Stimulated activated CD4-positive, alpha-beta T cell treated with anti-CD3 and anti-CD28 coated beads, Interleukin-1b, Interleukin-23, amount 100 ng/mL, for 1 hour (primary cell): ENCODE measurements at places on chromosomes 4 and X.

GRCh38 chr4:52157641-52158316 lies 106.7 kb downstream of the SPATA18 start:
- no peak for DNase-seq

- no peak for DNase-seq
Measured at GRCh38 chr4:108834835-108835384, 72.1 kb upstream of the ETNPPL start.

- DNase-seq: peak; percentile 71
Measured at GRCh38 chrX:48937054-48937907, 18.5 kb upstream of the PIM2 start.

DNA sequence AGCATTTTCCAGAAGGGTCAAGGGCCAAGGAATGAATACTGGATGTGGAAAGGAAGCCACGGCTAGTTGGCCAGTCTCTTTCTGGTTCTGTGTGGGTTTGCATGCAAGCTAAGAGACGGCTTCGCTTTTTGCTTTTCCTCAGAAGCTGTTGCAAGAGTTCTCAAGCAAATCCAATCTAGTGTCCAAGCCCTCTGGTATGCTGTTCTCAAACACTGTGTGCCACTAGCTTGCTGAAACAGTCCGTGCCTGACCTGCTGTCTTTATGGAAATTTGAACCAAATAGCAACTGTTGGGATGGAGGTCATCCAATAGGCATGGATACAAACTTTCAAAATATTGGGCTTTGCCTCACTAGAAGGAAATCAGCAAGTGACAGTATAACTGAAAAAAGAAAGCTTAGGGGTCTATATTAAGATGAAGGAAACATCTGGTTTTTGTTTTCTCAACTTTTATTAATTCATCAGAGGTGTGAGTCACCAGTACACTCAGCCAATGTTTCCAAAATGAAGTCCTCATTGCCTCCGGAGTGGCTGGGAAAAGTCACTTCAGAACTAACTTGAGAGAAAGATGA lies 70.5 kb downstream of the SLC9A6 start:
- no peak for DNase-seq

- DNase-seq: no peak
Measured at GRCh38 chrX:134999469-134999868, 8.7 kb downstream of the SMIM10 start.

GRCh38 chrX:143378851-143379250 lies 138.4 kb downstream of the SPANXN3 start:
- DNase-seq: no peak

DNA sequence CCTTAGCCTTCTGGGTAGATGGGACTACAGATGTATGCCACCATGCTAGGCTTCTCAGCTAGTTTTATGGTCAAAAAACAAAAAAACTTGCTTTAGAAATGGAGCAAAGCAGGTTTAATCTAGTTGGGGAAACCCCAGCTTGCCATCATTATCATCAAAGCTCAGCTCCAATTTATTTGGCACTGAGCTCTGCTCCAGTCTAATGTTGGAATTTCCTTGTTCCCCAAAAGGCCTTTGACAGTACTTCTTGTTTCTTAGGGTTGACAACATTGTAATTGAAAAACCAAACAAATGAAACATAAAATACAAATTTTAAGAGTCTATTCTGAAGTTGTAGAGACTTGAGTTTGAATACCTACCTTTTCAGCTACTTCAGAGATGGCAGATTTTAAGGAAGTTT lies 48.0 kb downstream of the MRPL1 start:
- no peak for DNase-seq

- peak; percentile 22 for DNase-seq
Measured at GRCh38 chr4:80492761-80493160, 157.2 kb downstream of the CFAP299 start.

DNA sequence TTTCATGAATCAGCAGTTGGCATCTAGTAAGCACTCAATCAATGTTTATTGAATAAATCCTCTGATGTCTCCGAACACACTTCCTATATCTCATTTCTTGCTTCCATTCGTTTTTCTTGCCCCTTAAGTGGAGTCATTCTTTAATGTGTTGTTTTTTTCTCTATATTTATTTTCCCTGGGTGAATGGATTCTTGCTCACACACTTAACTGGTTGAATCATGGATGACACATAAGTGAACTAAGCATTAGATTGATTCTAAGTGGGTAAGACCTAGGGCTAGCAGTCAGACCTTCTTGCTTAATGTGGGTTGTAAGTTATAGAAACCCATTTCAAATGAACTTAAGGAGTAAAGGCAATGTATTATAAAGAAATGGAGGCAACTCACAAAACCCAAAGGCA lies 111.1 kb downstream of the RTL3 start:
- DNase-seq: no peak

DNA sequence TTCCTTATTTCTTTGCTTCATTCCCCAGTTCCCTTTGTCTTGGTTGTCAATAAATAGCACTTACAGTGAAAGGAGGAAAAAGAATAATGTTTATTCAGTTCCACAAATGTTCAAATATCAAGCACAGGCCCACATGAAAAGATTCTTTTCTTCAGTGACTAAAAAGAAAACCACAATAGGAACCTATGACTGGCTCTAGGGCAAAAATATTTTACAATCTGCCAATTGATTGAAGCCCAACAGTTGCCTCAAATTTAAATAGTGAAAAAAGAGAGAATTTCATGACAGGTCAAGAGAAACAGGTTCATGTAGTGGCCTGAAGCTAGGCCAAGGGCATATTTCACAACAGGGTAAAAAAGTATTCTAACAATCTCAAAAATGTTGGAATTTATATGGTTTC lies 553.8 kb downstream of the CENPC start:
- DNase-seq: no peak

GRCh38 chr4:113407409-113407808 lies 354.1 kb downstream of the CAMK2D start:
- DNase-seq: no peak

DNA sequence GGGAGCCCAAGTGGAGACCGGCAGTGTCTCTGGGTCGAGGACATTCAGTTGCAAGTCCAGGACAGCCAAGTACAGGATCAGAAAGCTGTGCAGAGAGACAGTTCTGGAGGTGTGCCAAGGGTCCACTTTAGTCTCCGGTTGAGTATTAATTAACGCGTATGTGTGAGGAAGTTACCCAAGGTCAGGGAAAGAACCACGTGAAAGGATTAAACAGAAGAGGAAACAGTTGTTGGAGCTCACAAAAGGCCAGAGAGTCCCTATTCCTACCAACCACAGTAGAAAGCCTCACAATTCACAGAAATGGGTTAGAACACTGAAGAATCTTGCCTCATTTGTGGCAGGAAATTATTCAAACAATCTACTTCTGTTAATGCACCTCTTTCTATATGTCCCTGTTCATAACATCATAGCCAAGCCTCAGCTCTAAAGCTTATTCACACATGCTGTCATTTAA lies 17.9 kb upstream of the NSUN7 start:
- DNase-seq: no peak

DNA sequence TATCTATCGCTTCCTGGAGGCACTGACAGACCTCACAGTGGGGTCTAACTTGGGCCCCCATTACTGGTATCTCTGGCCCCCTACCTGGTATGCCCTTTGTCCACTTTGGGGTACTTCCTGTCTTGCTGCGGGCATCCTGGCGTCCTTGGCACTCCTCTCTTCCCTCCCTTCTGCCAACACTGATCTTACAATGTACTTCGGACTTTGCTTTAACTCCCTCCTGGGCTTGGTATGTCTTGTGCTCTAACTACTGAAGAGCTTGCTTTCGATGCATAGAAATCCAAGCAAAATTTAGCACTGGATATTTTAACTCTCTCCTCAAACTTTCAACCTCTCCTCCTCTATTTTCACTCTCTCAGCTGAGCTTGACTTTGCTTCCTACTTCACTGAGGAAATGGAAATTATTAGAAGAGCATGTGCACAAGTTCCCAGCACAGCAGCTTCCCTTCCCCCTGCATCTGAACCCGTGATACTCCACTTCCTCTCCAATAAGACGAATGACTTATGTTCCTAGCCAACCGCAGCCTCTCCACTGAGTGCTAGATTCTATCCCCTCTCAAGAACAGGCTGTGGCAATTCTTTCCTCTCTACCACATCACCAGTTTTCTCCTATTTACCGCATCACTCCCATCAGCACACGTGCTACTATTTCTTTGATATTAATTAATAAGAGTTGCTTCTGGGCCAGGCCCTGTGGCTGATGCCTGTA lies 52.9 kb downstream of the SUPT20HL2 start:
- DNase-seq: no peak

DNA sequence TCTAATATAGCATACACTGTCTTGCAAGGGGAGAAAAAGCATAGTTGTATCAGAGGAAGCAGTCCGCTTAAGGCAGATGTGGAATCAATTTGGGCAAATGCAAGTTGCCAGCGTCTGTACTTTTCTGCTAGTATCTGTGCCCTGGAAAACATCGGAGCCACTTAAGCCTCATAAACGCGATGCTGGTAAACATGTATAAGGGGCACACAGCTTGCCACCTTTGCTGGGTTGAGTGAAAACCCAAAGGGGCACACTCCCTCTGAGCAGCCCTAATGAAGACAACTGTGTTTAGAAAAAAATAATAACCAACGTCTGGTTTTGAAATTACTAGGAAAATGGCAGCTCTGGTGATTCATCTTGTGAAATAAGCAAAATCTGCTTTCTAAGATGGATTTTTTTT lies 24.3 kb downstream of the SMIM20 start:
- no peak for DNase-seq

DNA sequence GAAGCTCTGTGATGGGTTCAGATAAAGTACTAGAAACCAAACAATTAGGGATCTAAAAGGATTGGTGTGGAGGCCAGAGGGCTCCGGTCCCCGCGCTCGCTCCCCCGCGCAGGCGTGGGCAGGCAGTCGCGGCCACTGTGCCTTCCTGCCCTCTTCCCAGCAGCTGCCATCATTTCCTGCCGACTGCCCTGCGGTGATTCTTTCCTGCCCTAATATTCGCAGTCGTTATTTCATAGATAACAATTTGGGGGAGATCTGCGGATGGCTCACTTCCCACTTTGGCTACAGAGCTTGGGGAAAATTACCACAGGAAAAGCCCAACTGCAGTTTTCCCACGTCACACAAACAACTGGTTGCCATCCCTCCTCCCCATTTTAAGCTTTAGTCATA lies 2.2 kb downstream of the GRIA2 start:
- DNase-seq: no peak

DNA sequence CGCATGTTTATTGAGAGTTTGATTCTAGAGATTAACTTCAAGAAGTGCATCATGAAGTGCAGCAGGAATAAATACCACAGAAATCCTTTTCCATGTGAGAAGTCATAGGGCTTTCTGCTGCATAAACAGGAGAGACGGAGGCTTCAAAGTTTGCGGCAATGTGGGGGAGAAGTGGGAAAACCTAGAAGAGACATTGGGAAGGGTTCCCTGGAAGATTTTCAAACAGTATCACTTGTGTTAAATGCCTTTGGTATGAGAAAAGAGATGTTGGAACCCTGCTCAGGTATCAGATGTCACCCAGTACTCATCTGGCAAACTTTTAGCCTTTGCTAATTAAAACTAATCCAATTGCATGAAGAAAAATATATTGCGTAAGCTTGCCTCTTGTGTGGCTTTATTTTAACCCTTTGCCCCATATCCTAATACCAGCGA lies 15.4 kb downstream of the NHS start:
- DNase-seq: no peak
